ENCODE measurements at places on chromosomes 3 and 15.

DNA sequence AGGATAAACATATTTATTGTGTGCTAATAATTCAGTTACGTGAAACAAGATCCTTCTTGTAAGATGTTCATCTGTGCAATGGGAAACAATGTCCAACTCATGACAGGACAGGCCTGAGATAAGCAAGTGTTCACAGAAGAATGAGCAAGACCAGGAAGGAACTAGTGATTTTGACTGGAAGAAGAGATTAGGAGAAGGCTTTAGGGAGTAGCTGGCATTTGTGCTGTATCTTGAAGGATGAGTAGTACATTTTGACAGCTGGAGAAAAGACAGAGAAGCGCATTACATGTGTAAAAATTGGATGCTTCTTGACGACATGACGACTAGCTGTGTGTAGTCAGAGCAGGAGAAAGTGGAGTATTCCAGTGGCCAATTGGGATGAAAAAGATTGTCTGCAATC lies 48.4 kb downstream of the GBE1 start:
- no peak for DNase-seq

GRCh38 chr3:10594915-10595314 lies 89.5 kb upstream of the ATP2B2 start:
- peak; percentile 38 for DNase-seq

DNA sequence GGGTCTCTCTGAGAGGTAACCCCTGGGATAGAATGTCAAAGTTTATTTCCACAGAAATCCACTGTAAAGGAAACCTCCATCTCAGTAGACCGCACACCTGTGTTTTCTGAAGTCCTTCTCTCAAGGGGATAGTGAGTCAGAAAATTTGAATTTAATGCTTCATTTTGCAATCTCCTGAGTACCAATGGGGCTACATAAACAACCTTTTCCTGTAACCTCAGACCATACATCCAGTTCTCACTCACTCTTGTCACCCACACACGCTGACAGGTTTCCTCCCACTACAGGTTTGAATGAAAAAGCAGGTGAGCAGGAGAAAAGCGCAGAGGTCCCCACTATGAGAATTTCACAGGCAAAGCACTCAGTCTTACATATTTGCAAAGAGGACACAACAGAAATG lies 165.3 kb upstream of the MCTP2 start:
- DNase-seq, result no peak

DNA sequence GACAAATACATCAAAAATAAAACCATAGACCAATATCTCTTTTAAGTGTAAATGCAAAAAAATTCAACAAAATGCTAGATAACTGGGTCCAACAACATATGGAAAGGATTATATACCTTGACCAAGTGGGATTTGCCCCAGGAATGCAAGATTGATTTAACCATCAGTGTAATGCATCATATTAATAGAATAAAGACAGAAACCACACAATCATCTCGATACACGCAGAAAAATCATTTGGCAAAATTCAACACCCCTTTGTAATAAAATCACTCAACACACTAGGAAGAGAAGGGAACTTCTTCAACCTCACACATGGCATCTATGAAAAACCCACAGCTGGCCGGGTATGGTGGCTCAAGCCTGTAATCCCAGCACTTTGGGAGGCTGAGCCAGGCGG lies 19.5 kb downstream of the GREM1 start:
- no peak for DNase-seq

- no peak for DNase-seq
These were observed 212.0 kb downstream of the RORA start for GRCh38 chr15:61017109-61017508.

DNA sequence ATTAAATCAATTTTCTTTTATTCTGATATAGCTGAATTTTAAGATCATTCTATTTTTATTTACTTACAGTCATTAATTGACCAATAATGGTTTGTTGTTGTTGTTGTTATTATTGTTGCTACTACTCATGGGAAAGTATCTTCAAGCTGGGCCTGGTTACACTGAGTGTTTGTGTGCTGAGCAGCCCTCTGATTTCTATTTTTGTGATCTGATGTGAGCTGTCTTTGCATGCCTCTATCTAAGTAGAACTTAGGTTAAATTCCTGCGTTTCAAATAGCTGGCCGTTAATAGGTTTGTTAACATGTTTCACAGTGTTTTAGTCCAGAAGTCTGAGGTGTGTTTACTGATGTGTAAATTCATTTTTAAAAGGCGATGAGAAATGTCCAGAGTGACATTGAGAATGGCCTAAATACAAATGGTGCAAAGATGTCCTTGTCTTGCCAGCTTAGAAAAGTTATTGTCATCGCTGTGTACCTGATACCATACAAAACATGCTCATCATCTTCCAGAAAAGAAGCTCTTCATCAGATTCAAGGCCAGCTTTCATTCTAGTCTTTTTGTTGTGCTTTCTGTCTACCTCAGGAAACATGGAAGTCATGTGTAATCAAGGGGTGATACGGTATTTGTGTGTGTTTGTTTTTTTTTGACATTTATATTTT lies 15.8 kb downstream of the ARIH2 start:
- DNase-seq, result no peak

DNA sequence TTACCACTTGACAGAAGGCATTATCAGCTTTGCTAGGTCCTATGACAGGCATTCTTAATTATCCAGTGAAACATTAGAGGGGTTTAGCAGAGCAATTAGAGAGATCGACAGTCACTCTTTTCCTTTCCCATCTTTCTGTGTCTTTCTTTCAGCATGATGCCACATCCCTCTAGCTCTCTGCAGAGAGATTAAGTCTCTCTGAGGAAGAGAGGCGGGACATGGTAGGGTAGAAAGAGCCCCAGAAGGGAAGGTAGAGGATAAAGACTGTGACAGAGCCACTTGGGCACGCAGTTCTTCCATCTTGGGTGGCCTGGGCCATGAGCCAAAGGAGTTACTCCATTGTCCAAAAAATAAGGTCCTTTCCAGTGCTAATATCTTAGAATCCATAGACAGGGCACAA lies 55.8 kb downstream of the HHLA2 start:
- no peak for DNase-seq

- DNase-seq, result peak; percentile 62
These were observed 42.5 kb downstream of the IL16 start for GRCh38 chr15:81239190-81239589.

GRCh38 chr3:114758831-114759699 lies 388.0 kb downstream of the ZBTB20 start:
- no peak for DNase-seq

DNA sequence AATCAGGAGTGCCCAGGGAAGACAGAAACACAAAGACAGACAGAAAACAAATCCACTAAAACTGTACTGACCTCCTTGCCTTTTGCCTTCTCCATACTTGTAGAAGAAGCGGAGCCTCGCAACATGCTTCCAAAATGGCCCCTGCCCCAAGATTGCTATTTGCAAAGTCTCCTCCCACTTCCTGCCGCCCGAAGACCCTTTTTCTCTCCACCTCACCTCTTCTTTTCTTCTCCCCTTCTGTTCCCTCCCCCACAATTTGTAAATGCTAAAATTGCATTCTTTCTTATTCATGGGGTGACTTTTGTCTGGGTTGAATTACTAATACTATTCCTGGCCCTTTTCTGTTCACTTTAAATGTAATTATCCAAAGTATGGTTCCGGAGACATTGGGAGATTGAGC lies at the start of gene DPPA4:
Gene DPPA4, minus strand, starts transcription at position 154 of the 400 bp plus-strand sequence. Its CDS starts 29 bp downstream, at position 125.
- no peak for DNase-seq

DNA sequence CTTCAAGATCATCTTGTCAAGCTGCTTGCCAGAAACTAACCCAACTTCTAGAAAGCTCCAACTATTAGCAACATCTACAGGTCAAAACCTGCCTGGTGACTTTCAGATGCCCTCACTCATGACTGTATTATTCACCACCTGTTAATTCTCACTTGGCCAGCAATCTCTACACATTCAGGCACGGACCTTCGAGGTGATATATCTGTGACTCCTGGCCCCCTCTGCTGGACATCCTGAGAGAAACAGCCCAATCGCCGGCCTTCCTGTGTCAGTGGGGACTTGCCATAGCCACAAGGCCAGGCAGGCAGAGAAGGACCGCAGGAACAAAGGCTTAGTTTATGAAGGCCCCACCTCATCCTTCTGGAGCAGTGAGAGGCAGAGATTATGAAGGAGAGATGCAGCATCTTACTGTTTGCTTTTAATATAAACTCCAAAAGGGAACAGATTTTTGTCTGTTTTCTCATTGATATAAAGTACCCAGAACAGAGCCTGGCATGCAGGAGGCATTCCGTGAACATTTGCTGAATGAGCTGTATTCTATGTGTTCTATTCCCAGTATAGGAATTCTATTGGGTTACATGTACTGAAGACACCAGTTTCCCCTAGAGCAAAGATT lies 24.4 kb upstream of the OCA2 start:
- peak; percentile 85 for DNase-seq

DNA sequence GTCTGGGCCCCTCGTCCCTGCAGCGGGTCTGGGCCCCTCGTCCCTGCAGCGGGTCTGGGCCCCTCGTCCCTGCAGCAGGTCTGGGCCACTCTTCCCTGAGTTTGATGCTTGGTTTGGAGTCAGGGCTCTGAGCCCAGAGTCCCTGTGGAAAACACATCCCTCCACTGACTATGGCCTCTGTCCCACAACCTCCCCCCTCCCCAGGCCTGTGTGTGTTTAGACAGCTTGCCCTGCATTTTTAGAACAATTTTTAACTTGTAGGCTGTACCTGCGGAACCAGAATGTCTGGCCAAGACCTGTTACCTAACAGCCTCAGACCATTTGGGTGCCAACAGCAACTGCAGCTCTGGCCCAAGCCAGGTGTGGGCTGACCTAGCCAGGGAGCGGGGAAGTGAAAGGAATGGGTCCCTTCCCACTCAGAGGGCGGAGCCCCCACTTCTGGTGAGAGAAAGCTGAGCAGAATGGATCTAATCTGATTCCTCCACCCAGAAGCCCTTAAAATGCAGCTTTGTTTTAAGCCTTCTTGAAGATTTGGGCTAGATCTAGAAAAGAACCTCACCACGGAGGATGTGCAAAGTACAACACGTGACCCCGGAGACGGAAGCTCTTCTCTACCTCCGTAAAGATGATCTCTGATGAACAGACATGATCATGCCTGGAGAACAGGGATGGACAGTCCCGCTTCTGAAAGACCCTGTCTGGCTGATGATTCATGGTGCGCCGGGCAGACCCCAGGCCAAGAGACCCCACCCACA lies 60.5 kb upstream of the TFRC start:
- DNase-seq, result no peak

DNA sequence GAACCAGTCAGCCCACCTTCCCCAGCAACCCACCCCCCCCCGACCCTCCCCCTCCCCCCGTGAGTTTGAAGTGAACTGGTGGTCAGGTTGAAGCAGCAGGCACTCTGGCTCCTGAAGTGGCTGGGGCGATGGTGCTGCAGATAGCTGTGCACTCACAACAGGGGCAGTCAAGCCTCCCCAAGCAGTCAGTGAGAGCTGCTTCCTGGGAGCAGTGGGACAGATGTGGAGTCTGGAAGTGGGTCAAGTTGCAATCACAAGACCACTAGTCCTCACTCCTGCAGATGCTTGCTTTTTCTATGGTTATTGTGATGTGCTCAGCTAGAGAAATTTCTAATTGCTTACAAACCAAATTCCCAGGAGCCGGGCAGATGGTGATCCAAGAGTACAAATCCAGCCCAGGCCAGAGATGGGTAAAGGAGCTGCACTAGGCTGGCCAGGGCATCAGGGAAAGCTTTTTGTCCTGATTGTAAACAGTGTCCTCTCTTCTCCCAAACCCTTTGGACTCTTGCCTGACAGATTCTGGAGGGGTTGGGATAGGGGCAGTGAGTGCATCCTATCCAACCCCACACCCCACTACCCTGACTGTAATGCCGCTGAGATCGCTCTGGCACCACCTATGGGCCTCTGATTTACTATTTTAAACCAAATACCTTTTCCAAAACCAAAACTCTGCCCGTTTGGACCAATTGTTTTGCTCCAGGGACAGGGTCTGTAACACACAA lies 9.8 kb upstream of the CLPX start:
- no peak for DNase-seq

DNA sequence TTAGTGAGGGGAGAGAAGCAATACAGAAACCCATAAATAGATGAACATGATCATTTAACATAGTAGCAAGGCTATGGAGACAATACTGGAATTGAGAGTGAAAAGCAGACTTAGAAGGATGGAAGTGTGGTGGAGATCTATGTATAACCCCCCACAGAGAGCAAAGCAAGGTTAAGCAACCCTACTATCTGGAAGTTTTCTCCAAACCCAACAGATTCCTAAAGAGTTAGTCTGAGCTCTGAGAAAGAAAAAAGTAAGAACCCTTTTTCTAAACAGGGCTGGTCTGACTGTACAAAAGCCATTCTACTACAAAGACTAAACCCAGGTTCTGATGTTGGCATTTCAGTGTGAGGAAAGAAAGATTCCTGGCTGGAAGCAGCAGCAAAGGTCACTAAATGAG lies 153.2 kb downstream of the WNT5A start:
- no peak for DNase-seq

- no peak for DNase-seq
These were observed 5.3 kb upstream of the RHCG start for GRCh38 chr15:89501646-89502045.

DNA sequence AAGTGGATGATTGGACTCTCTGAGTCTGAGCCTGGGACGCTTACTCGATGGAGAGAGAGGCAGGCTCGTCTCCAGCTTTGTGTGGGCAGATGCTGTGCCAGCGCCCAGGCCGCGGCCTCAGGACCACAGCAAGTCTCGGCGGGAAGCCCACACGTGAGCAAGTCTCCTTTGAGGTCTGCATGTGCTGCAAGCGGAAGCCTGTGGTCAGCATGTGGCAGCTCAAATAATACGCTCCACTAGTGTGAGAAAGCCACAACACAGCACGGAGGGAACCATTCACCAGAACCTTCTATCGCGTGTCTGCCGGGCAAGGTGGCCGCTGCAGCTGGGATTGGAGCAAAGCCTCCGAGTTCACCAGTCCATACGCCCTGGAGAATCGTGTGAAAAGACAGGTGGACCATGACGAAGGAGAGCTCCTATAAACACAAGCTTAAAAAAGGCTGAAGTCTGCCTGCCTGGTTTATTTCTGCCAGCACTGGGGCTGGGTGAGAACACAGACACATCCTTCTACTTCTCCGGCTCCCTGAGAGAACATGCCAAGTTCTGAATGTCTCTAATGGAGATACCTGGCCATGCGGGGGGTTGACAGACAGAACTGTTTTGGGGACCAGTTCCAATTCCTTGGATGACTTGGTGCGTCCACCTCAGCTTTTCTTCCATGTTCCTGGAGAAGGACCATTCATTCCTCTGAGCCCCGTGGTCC lies 82.0 kb upstream of the LRIG1 start:
- DNase-seq, result no peak

GRCh38 chr3:16929311-16929710 lies 44.6 kb downstream of the PLCL2 start:
- DNase-seq, result no peak

DNA sequence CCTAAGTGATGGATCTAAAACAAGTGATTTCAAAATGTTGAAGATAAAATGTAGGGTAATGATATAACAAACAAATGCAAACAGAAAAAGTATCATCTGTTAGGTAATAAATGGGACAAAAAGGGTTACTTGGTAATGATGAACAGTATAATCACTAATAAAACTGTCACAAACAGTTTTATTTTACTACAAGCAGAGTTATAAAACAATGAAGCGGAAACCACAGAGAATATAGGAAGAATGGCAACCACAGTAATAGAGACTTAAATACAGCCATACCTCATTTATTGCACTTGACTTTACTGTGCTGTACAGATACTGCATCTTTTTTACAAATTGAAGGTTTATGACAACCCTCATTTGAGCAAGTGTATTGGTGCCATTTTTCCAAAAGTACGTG lies 52.8 kb downstream of the HERC1 start:
- DNase-seq, result no peak

GRCh38 chr3:114624571-114625181 lies 330.8 kb downstream of the TIGIT start:
- DNase-seq, result peak; percentile 37

- DNase-seq, result no peak
These were observed 33.5 kb upstream of the MFSD1 start for GRCh38 chr3:158768361-158768787.
